ENCODE measurements at places on chromosomes 12 and 14. TPM values are rescaled to one million over a fixed set of nuclear protein-coding genes. Genes with fewer than 3 reads are reported as not detected.

The IKZF4 gene
- 3.4 TPM for total RNA-seq

The NINJ2 gene
- not detected for total RNA-seq

The CCDC38 gene
- total RNA-seq, result not detected

DNA sequence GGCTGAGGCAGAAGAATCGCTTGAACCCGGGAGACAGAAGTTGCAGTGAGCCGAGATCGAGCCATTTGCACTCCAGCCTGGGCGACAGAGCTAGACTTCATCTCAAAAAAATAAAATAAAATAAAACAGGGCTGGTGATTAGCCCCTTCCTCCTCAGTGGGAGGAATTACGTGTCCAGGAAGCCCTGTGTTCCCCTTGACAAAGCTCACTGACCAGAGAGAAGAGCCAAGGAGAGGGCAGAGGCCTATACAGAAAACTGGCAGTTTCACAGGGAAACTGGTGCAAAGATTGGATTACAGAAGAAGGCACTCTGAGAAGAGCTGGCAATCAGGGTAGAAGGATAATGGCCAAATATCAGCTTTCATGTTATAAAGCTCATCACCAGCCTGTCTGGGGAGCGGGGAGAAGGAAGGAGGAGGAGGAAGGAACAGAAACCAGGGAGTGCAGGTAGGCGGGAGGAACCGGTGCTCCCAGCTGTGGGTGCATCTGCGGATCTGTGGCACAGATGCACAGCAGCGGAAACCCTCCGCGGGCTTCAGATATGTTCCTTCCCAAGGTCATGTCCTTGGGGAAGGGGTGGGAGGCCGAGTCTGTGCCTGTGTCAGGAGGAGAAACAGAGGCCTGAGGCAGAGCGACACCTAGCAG, 6.7 kb downstream of the RAB15 start:
- no peak for DNase-seq

DNA sequence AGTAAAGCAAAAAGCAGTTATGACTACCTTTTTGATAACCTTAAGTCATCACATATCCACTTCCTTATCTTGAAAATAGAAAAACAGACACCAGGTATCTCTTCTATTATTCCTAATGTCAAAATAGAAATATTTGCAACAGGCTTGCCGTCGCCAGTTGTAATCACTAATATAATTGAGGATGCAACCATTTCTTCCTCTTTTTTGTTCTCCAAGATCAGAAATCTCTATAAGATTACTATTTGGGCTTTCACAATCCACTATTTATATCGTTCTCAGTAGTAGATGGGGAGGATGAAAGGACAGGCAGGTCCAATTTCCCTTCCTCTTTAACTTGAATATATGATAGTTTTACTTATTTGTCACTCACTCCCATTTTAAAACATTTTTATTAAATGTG, 130.2 kb upstream of the HMGA2 start:
- DNase-seq, result no peak

DNA sequence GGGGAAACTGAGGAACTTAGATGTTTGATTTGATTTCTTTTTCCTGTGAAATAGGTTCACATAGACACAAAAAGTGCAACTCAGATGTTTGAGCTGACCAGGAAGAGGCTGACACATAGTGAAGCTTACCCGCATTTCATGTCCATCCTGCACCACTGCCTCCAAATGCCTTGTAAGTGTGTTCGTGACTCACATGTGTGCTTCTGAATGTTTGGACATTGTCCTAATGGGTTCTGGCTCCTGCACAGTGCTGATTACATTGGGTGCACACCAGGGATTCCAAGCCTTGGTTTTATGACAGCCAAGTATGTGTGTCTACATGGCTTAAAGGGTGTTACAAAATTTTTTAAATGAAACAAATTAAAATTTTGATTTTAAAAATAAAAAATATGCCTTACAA, 137.4 kb downstream of the DAAM1 start:
- DNase-seq, result no peak

GRCh38 chr12:30961030-30961429, 34.5 kb downstream of the TSPAN11 start:
- no peak for DNase-seq

DNA sequence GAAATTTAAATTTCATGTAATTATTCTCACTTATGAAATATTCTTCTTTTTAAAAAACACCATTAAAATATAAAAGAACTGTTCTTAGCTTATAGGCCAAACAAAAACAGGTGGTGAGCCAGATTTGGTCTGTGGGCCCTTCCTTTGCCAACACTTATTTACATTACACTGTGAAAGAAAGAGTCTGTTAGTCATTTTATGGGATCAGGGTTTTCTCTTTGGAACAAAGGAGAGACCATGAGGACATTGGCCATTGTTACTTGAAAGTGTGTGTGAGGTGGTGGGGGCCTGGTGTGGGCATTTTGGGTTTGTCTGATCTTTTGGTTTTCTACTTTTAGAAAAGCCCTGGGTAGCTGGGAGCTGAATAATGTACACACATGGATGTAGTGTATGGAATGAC, 62.7 kb downstream of the TTC6 start:
- DNase-seq, result no peak

GRCh38 chr12:72502546-72502945, 230.4 kb downstream of the TRHDE start:
- DNase-seq, result no peak

DNA sequence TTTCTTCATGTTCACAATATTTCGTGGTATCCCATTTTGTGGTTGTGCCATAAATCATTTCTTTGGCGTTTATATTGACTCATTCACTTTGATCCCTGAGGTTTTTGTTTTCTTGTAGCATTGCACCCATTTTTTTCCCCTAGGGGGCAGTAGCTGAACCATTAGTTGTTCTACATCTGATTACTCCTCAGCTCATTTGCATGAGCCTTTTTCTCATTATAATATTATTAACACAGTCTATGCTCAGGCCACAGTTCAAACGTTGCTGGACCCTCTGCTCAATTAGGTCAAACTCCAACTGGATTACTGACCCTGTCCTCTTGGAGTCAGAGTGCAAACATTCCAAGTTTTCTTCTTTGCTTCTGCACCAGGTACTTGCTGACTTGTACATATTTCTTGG, 475.4 kb upstream of the SEL1L start:
- DNase-seq, result no peak

DNA sequence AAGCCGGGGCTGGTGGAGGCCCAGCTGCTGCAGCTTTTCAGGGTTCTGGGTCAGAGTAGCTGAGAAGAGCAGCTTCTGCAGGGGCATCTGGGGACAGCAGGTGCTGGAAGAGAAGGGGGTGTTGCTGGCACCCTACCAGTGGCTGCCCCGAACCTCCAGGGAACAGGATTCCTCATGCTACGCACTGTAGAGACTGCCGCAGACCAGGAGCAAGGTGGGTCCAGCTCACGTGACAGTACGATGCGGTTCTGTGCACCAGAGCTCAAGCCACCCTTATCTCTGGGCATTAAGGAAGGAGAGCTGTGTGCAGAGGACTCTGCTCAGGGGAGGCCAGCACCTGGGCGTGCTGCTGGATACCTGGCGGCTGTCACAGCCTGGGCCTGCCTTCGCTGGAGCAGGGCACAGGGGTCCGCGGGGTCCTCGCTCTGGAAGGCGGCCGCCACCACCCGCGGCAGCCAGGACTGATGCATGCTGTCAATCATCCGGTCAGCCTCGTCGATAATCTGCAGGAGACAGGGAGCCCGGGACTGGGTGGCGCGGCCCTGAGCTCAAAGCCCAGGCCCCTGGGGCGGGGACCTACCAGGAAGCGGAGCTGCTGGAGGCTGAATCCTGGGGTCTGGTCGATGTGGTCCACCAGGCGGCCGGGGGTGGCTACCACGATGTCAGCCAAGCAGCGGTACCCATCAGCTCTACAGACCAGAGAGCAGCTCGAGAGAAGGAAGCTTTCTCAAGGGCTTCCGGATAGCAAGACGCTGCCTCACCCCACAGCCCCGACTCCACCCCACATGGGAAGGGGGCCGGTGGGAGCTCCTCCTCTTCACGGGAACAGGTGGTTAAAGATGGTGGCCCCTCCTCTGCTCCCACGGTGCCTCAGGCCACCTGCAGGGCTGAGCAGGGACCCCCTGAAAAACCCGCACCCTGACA, 2.9 kb downstream of the DDX51 start:
- DNase-seq, result no peak

DNA sequence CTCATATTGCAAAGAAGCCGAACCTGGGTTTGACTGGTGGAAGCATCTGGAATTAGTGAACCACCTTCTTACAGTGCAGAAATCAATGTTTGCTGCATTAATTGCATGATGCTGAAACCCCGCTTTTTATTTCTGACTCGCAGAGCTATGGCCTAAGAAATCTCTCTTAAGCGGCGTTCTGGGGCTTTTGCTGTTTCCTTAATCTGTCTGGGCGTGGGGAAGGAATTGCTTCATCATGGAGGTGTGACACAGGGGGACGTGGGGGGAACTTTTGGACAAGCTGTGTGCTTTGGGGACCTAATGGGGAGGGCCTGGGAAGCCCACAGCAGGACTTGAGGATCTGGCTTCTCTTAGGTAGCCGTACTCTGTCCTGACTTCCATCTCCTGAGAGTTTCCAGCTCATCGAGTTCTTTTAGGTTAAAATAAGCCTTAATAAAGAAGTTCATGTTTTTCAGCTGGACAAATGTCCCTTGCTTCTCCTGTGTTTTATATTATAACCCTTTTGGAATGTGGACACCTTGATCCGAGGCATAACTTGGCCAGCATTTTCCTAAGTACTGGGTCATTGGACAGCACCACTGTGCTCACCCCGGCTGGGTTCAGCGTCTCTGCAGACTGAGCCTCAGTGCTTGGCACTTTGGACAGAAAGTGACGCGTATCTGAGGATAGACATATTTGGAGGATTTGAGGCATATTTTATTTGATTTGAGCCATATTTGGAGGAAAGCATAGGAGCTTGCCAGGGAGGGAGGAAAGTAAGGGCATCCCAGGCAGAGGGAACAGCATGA, 192.1 kb upstream of the MYL2 start:
- no peak for DNase-seq

DNA sequence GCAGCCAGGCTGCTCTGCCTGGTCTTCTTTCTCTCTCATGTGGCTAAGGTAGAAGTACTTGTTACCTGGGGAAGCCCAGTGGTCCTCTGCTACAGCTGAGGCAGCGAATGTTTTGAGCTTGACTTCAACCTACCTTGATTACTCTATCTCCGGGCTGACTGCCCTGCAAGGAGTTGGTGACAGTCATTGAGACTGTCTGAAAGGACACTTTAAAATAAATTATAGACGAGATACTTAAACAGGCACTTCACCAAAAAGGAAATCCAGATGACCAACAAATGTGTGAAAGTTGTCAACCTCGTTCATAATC, 474 bp upstream of the CIT start:
- DNase-seq, result no peak
